Esophagus squamous epithelium (tissue), 5 donors: ENCODE measurements at places on chromosomes 2 and 18.

DNA sequence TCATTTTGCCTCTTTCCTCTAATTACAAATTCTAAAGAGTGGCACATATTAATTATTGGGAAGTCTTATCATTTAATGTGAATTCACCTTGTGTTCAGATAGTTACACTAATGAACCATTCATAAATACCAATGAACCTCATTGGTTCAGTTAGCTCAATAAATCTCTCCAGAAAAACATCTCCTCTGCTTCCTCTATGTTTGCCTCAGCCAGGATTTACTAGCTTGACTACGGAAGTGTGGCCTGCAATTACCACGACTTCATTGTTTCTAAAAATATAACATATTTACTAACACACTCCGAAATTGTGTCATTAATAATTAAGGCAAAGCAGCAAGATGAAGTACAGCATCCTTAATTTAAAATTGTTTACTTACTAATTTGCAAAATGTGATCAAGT is 103.3 kb downstream of the PLA2R1 start:
- DNase-seq: no peak

- DNase-seq: no peak
These were observed 5.9 kb upstream of the RHBDD1 start for GRCh38 chr2:226829721-226830631.

- no peak for DNase-seq
These were observed 46.4 kb upstream of the MAP4K3 start for GRCh38 chr2:39483534-39483933.

DNA sequence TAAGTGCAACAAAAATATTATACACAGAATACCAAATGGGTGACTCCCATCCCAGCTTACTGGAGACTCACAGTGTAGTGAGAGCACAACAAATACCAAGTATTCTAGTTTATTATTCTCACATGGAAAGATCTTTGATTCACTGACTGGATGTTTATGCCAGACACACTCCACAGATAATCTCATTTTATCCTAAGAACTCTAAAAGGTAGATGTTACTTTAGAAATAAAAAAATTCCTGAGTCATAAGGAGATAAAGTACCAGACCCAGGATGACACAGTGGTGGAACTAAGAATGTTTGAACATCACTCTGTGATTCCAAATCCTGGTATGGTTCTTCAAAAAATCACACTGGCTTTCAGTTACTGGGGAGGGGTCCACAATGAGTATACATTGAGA is 136.2 kb downstream of the CDH2 start:
- DNase-seq: no peak

GRCh38 chr18:55517055-55517454 is 70.9 kb downstream of the TCF4 start:
- DNase-seq: no peak

DNA sequence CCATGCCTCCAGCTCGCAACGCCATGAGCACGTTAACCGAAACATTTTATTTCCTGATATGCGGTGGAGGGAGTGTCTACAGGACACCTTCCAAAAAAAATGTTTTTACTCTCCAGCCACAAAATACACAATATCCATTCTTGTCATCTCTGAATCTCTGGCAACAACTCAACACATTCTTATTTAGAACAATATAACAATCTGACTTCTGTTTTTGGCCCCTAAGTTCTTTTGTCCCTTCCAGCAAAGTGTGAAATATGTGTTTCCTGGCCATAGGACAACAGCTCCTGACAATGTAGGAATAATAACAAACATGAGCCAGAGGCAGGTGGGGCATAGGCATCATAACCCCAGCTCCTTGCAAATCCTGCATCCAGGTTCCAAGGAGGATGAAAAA is 163.0 kb downstream of the DDX1 start:
- no peak for DNase-seq

GRCh38 chr2:148670773-148671172 is 26.2 kb downstream of the EPC2 start:
- no peak for DNase-seq

- DNase-seq: no peak
These were observed 92.0 kb downstream of the HDAC4 start for GRCh38 chr2:239308661-239309397.

- no peak for DNase-seq
These were observed 13.0 kb downstream of the VPS4B start for GRCh38 chr18:63409301-63409700.

GRCh38 chr2:60498816-60499429 is 54.5 kb downstream of the BCL11A start:
- no peak for DNase-seq

GRCh38 chr2:121649149-121649595 is at the start of gene CLASP1:
Gene CLASP1, minus strand, starts transcription at chr2:121649462. Its CDS starts 43,567 bp downstream, at chr2:121605895.
- DNase-seq: peak; percentile 44

- DNase-seq: no peak
These were observed 116.4 kb downstream of the INO80D start for GRCh38 chr2:205969584-205969983.

DNA sequence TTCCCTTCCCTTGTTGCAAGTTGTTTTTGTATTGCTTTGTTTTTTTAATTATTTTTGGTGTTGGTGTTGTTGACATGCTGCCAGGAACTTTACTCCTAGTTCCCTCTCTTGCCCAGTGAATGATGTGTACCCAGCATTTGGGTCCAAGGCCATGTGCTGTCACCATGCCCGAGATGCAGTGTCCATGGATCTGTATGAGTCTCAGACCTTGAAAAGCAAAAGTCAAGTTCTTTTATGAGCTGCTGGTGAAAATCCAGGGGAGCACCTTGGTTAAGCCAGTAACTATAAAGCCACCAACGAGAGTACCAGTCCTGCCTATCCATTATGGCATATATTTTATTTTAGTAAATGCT is 236.4 kb downstream of the BCL11A start:
- no peak for DNase-seq

- DNase-seq: no peak
These were observed 41.6 kb downstream of the LBH start for GRCh38 chr2:30272761-30273573.

DNA sequence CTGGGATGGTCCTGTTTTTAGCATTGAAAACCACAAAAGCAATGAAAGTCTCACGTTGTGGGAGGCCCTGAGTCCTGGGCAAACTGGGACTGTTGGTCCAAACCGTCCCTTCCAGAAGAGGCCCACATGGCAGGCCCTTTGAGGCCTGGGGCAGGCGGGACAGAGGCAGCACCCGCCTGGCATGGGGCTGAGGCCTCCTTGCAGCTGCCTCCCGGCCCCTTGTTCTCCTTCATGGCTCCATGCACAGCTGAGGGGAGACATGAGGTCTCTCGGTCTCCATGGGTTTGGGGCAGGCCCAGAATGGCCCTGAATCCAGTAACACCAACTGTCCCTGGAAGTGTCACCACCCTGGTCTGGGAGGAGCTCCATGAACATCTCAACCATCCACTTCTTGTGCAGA is 61.9 kb downstream of the RRM2 start:
- no peak for DNase-seq

DNA sequence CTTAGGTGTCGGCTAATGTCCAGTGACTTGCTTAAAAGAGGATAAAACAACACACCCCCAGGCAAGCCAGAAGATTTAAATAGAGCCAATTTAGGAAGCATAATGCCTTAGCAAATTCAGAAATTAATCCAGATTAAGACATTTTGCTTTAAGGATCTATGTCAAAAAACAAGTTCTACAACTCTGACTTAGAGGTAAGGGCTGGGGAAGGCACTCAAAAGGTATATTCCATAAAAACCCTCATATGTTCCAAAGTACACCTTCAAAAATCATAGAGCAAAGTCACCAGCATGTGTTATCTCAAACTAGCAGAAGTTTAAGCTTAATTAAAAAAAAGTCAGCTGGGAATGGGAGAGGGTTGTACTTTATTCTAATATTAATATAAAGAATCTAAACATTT is 206.4 kb downstream of the NOL4 start:
- no peak for DNase-seq
